T-helper 2 cell treated with Interferon-gamma antibody and Interleukin-4, amounts not matched to agents 5 μg/mL and 100 μg/mL, for 36 hours (primary cell): ENCODE measurements at places on chromosomes 13 and 19.

DNA sequence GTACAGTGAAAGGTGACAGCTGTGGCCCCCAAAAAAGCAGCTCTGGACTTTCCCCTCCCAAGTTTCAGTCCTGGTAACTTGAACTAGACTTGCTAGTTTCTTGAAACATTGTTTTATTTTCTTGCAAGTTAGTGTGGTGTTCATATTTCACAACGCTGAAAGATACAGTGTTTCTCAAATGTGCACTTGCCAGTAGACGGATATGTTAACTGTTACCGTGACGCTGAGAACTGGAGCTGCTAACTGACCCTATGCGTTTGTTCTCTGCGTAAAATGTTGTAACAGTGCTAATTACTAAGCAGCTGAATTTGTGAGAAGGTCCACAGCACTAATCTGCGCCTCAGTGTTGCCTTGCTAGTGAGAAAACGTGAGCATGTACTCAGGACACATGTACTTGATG is 79.6 kb downstream of the GGACT start:
- DNase-seq: no peak

GRCh38 chr13:113882267-113882630 is 18.4 kb upstream of the GAS6 start:
- no peak for DNase-seq

DNA sequence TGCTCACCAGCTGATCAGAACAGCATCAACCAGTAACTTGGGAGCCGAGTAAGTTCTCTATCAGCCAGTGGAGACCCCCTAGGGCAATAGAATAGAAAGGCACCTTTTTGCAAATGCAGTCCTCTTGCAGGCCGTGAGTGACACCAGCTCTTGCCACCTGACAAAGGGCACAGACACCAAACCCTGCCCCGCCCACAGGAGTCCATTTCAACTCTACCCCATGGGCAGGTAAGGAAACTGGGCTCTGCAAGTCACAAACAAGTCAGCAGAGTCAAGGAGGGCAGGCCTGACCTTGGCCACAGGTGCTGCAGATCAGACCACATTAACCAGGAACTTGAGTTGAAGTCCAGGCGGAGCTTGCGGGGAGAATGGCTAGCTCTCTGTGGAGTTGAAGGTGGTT is 77.4 kb upstream of the SPATA13 start:
- no peak for DNase-seq

- DNase-seq: no peak
Measured at GRCh38 chr13:93767180-93767916, 540.7 kb downstream of the GPC6 start.

DNA sequence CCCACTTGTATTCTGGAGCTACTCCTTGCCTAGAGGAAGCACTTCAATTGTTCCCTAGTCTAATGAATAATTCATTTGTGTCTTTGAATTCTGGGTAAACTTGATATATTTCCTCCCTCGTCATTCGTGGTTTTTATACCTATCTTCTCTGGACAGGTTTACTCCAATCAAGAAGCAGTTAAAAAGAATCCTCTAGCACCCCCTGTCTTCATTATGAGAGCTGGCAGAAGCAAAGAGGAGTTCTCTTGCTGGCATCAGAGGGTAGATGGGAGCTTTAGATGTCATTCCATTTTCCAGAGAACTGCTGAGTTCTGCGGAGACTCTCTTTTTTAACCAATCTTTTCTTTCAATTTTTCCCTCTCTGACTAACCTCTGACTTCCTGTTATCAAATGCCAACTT is 627.7 kb downstream of the FGF9 start:
- DNase-seq: no peak

DNA sequence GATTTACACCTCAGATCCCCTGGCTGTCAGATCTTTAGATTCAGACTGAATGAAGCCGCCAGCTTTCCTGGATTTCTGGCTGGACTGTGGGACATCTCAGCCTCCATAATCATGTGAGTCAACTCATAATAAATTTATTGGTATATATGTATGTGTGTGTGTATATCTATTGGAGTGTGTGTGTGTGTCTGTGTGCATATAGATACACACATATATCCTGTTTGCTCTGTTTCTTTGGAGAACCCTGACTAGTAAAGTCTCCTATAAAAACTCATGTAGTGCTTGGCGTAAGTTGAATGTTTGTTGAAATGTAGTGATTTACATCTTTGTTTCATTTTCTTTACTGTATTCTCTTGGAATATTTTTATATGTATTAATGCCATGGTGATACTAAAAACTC is 499.5 kb upstream of the KLF12 start:
- no peak for DNase-seq

- DNase-seq: no peak
Measured at GRCh38 chr13:102212729-102213128, 189.1 kb downstream of the FGF14 start.

- no peak for DNase-seq
Measured at GRCh38 chr13:112814905-112815585, 125.2 kb downstream of the ATP11A start.

DNA sequence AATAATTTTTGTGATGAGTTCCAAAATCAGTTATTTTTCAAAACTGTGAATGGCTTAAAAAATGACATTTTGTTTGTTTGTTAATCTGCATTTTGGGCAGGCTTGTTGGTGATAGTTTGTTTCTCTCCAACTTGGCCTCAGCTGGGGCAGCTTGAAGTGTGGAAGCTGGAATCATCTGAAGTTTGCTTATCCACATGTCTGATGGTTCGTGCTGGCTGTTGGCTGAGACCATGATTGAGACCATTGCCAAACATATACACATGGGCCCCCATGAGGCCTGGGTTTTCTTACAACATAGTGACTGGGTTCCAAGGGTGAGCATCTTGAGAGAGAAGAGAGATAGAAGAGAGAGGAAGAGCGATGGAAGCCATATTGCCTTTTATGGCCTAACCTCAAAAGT is 201.2 kb downstream of the NDFIP2 start:
- no peak for DNase-seq

- no peak for DNase-seq
Measured at GRCh38 chr19:43028866-43029265, 2.6 kb upstream of the PSG11 start.

GRCh38 chr19:52542984-52543664 is 15.7 kb downstream of the ZNF808 start:
- DNase-seq: peak; percentile 23

DNA sequence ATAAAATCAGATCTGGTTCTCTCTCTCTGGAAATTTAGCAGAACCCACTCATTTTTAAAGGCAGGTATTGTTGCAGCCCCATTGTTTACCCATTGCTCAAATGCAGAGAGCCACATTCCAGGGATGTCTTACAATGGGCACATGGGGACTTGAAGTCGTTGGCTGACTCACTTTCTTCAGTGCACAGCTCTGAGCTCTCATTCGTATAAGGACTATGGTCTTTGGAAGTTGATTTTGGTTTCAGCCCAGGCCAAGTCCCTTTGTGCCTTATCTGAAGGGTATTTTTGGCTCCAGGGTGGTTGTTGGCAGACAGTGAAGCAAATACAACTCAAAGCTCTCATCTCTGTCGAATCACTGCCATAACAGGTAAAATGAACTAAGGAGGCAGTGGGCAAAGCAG is 47.3 kb upstream of the CLDN10 start:
- DNase-seq: no peak

DNA sequence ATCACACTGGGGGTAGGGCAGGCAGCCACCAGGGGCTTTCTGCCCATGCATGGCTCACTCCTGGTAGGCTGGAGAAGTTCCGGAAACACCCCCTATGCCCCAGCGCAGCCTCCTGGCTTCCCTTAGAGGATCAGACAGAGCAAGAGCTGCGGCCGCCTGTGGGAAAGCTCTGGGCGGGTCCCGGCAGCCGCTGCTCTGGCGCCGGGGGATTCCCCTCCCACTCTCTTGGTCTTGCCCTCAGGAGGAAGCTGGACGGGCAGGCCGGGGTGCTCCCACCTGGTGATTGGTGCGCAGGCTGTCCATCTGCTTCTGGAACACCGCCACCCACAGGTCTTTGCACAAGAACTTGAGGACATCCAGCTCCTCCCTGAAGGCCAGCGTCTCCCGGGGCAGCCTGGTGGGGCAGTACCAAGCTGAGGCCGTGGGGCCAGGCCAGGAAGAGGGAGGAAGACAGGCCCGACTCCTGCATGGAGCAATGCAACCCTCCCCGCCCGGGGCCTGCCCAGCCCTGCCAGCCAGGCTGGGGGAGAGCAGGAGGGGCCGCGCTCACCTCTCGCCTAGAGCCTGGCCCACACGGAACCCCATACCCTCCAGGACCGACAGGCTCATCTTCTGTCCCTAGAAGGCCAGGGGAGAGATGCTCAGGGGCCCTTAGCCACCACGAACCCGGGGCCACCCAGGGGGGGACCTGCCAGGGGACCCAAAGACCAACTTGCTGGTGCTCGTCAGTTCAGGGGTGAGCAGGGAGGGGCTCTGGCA is 4.0 kb upstream of the NKPD1 start:
- DNase-seq: peak; percentile 81

GRCh38 chr19:57473646-57474045 is 3.7 kb downstream of the ZNF772 start:
- DNase-seq: no peak

DNA sequence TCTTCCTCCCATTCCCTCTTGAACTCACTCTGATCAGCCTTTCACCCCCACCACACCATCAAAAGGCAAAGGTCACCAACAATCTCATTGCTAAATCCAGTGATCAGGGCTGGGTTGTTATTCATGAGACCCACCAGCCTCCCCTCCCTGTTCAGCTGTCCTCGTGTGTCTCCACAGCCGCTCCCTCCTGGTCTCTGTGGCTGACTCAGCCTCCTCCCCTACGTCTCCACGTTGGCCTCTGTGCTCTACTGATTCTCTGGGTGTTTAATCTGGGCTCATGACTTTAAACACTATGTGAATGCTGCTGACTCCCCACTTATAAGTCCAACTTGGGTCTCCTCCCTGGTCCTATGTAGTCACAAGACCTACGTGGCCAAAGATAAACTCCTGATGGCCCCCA is 38.9 kb downstream of the PARP4 start:
- DNase-seq: no peak

GRCh38 chr13:93690139-93690538 is 463.5 kb downstream of the GPC6 start:
- DNase-seq: no peak

GRCh38 chr13:31749929-31750328 is 10.6 kb downstream of the RXFP2 start:
- no peak for DNase-seq

- DNase-seq: peak; percentile 32
Measured at GRCh38 chr19:35045667-35046300, 4.3 kb downstream of the HPN start.

- no peak for DNase-seq
Measured at GRCh38 chr13:32164622-32165268, 133.2 kb downstream of the FRY start.

DNA sequence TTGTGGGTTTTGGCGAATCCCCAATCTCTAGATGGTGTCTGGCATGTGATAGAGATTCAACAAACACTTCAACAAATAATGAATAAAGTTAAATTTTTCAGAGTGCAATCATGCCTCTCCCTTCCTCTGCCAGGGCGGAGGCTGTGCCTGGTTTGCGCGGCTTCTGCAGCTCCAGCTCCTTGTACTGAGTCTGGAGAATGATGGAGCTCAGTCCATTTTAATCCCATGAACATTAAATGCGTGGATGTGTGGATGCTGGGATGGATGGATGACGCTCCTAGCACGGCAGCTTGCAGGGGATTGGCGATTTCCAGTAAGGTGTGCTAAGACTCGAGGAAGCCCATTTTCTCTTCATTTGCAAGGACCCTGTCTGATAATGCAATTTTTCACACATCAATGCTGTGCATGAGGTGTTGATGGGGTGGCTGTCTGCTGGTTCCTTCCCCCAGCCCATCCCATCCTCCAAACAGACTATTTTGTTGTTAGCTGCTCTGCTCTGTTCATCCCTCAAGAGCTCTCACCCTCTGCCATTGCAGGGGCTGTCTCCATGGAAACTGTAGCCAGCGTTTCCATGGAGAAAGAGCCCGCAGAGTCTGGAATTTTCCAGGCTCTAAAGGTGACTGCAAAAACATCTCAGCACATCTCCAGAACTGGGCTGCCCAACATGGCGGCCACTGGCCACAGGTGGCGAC is 92.6 kb upstream of the PEG3 start:
- DNase-seq: no peak

- no peak for DNase-seq
Measured at GRCh38 chr13:29379865-29380264, 215.6 kb downstream of the SLC7A1 start.

- DNase-seq: no peak
Measured at GRCh38 chr13:51347099-51347498, 7.6 kb downstream of the SERPINE3 start.

GRCh38 chr13:43196750-43197370 is 173.5 kb downstream of the DNAJC15 start:
- no peak for DNase-seq

- DNase-seq: no peak
Measured at GRCh38 chr13:59776924-59777690, 386.6 kb downstream of the DIAPH3 start.

DNA sequence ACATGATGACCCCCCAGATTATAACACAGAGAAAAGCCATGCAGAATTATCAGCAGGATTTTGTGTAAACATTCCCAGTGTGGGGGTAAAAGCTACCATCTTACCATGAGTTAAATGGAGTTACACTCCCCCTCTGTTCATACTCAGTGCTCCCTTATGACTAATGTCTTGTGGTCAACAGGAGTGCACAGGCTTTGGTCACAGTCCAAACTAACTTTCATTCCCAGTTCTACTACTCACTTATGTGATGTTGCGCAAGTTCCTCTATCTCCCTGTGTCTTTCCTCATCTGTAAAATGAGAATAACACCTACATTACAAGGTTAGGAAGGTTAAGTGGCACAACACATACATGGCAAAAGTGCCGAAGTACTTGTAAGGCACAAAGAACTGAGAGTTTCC is 277.9 kb downstream of the RBM26 start:
- no peak for DNase-seq

DNA sequence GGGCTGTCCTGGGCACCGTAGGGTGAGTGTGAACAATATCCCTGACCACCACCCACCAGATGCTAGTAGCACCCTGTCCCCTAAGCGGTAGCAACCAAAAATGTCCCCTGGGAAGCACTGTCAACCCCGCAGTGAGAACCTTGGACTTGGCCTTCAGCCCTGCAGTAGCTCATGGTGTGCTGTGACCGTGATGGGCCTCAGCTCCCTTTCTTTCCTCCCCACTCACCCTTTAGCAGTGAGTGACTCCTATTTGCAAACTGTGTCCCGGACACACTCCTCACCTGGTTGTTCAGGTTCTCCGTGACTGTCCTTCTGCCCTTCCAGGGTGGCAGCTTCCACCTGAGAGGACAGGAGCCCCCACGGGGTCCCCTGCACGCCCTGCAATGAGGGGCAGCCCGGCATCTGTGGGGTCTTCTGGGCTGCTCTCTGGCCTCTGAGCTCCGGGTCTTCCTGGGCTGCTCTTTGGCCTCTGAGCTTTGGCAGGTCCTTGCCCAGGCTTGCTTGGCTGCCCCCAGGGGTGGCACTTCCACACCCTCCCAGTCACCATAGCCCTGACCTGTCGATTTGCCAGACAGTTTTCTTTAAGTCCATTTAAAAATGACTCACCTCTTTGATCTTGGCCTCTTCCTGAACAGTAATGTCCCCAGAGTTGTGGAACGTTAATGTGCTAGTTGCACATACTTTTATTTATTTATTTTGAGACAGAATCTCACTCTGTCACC is 3.8 kb downstream of the KDM4B start:
- DNase-seq: no peak
